ENCODE measurements at places on chromosomes 6 and 20. TPM values are rescaled to one million over a fixed set of nuclear protein-coding genes. Genes with fewer than 3 reads are reported as not detected.
A peak's percentile ranks its signal among the peaks of the same experiment; 100 is the strongest.

- H3K4me1 ChIP-seq: no peaks in the 10 kb centered on the region
- no peak overlapping the region for H3K4me3 ChIP-seq
- DNase-seq: no peak
- H3K36me3 ChIP-seq: no peaks in the 10 kb centered on the region
- H3K27me3 ChIP-seq: no peaks in the 10 kb centered on the region
These were observed 133.9 kb downstream of the MYLK4 start for GRCh38 chr6:2616811-2617210.

DNA sequence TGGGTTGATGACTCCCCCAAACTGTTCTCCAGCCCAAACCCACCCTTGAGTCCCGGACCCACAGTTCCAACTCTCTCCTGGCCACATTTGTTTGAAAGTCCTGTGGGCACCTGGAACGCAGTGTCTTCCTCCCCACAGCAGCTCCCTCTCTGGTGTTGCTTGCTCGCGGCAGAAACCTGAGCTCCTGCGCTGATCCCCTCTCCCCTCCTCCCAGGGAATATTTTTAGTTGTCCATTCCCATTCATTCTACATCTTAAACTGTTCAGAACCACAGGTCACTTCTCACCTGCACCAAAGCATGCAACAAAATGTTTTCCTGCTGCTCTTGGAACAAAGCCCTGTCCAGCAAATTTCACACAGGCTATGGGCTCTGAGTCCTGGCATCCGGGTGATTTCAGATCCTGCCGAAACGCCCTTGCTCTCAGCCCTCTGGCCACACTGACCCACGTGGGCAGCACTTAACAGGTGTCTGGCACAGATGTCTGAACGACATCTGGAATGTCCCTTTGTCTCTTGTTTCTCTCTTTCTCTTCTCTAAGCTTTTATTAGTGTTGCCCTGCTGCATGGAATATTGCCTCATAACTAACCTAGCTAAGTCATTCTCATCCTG lies 27.0 kb upstream of the PMEPA1 start:
- no peak overlapping the region for H3K27ac ChIP-seq
- no peaks in the 10 kb centered on the region for H3K27me3 ChIP-seq
- H3K4me1 ChIP-seq: no peaks in the 10 kb centered on the region
- H3K36me3 ChIP-seq: no peaks in the 10 kb centered on the region
- DNase-seq: no peak

DNA sequence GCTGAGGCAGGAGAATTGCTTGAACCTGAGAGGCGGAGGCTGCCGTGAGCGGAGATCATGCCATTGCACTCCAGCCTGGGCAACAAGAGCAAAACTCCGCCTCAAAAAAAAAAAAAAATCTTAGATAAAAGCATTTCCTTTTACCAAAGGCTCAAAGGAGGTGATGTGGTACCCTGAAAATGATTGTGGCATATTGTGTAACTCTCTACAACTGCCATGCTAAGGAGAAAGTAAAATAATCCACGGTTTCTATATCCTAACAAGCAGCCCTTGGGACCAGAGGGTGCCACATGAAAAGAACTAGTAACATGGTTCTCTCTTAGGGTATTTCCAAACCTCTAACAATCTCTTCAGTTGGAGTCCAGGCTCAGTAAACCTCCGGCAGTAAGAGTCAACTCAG lies 38.8 kb upstream of the SLA2 start:
- DNase-seq: no peak
- H3K27me3 ChIP-seq: no peaks in the 10 kb centered on the region
- H3K36me3 ChIP-seq: peaks cover 3% of the 10 kb centered on the region
- H3K4me3 ChIP-seq: no peak overlapping the region
- no peaks in the 10 kb centered on the region for H3K4me1 ChIP-seq

Gene MMP24OS
- 145 TPM for total RNA-seq

Gene CABLES2
- 4.7 TPM for total RNA-seq

DNA sequence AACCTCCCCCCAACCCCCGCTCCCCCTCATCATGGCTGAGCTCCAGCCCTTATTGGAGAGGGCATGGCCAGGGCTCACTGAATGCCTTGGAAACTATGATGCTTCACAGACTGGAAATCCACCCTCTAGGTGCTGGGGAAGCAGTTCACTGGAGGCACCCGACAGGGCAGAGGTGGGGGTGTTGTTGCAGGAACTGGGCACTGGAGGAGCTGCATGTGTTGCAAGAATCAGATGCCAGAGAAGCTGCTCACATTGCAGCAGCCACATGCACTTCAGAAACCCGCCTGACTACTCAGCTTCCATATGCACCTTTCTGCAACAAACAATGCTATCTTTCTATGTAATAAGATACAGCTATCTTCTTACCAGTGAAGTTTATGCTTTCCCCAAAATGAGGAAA lies 7.9 kb upstream of the TBPL1 start:
- no peaks in the 10 kb centered on the region for H3K36me3 ChIP-seq
- no peak for DNase-seq
- H3K27me3 ChIP-seq: no peaks in the 10 kb centered on the region
- no peak overlapping the region for H3K4me3 ChIP-seq
- H3K4me1 ChIP-seq: no peaks in the 10 kb centered on the region

DNA sequence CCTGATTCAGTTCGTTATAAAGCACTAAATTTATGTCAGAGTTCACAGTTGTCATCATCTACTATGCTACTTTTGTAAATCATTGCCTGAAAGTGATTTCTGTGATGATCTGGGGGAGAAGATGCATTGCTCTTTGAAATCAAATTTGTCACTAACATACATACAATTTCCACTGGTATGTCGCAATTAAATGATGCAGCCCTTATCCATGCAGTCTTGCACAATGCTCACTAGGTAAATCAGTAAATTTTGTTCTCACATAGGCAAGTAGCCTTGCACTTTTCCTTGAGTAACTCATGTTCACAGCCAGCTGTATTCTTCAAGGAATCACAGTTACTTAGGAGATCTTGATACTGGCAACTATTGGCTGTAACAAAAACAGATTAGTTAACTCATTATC lies 20.8 kb downstream of the CRISP2 start:
- H3K4me3 ChIP-seq: no peak overlapping the region
- no peaks in the 10 kb centered on the region for H3K4me1 ChIP-seq
- H3K27ac ChIP-seq: no peak overlapping the region

Gene MUC22
- not detected for total RNA-seq

DNA sequence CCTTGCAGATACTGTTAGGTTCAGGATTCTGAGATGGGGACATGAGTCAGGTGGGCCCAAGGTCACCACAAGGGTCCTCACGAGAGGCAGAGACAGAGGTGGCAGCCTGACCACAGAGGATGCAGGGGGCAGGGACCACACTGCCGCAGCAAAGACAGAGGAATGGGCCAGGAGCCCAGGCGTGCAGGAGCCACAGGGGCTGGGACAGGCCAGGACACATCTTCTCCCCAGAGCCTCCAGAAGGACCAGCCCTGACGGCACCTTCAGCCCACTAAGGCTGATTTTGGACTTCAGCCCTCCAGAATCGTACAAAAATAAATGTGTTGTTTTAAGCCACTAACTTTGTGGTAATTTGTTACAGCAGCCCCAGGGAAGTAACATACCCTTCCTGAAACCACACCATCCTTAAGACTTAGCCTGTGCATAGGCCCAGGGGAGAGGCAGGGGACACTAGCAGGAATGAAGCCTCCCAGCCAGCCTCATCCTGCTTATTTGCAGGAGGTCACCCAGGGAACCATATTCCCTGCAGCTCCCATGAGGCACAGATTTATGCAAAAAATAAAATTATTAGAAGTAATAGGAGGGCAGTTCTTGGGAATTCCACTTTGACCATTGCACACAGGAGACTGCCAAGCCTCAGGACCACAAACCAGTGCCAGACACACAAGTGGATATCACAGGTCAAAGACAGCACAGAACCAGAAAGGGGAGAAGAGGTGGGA lies 119.3 kb upstream of the CST7 start:
- no peaks in the 10 kb centered on the region for H3K36me3 ChIP-seq
- DNase-seq: no peak
- H3K27ac ChIP-seq: no peak overlapping the region
- H3K4me1 ChIP-seq: no peaks in the 10 kb centered on the region

GRCh38 chr6:139778688-139779087 lies 404.2 kb upstream of the CITED2 start:
- H3K36me3 ChIP-seq: no peaks in the 10 kb centered on the region
- no peak overlapping the region for H3K27ac ChIP-seq
- H3K27me3 ChIP-seq: no peaks in the 10 kb centered on the region

GRCh38 chr20:3461911-3462677 lies 8.7 kb upstream of the ATRN start:
- no peak overlapping the region for H3K27ac ChIP-seq
- no peaks in the 10 kb centered on the region for H3K4me1 ChIP-seq
- no peak for DNase-seq
- no peaks in the 10 kb centered on the region for H3K36me3 ChIP-seq
- H3K27me3 ChIP-seq: no peaks in the 10 kb centered on the region
- no peak overlapping the region for H3K4me3 ChIP-seq

Gene SLC17A2
- not detected for total RNA-seq

DNA sequence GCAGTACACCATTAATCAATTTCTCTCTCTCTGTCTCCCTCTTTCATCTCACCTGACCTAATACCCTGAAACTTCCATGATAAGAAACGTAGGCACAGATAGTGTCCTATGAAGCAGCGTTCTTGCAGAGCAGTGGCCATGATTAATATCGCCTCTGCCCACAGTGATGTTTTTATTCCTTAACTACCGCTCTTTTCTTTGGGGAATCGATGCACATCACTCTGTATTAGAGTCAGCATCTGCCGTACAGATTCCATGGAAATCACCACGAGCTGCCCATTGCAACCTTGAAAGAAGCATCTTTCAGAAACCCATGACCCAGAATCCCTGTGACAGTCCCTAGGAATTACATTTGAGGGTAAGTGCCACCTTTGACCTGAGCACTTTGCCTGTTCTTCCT lies 152.0 kb upstream of the ECI2 start:
- no peak overlapping the region for H3K27ac ChIP-seq
- H3K27me3 ChIP-seq: no peaks in the 10 kb centered on the region
- H3K4me1 ChIP-seq: peaks cover 2% of the 10 kb centered on the region
- no peak for DNase-seq
- no peaks in the 10 kb centered on the region for H3K36me3 ChIP-seq

DNA sequence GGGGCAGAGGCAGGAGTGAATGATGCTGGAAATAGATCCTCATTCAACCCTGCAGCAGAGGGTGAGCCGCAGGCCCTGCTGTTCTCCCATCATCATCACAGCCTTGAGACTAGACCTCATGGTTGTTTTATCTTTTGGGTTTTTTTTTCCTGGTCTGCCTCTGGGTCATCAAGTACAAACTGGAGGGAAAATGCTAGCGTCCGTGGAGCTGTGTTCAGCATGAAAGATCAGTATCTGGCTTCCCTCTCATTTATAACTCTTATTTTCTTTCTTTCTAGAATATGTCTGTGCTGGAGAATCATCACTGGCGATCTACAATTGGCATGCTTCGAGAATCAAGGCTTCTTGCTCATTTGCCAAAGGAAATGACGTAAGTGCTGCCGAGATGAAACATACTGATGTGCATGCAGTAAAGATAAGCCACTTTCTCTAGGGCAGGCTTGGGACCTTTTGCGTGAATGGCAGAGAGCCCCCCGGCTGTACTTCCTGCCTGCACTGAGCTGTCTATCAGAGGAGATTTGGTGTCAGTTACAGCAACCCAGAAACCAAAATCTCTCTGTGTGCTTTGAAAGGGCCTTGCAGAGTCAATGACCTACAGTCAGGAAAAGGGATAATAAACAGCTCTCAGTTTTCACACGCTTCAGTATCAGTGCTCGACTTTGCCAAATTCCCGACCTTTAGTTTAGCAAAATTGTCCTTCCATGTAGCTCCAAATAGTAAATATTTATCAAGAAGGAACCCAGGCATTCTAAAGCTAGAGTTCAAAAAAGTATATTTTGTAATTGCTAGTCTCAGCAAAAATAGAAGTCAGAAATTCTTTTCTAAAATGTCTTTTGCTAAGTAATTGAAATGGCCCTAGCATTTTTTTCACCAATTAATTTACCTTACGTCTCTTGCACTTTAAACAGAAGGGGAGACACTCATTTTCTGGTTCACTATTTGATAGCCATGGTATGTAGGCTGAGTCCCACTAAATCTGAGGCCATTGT lies 76.3 kb downstream of the MTFR2 start:
- H3K27me3 ChIP-seq: no peaks in the 10 kb centered on the region
- peak overlapping the region; percentile 54 for H3K27ac ChIP-seq
- H3K36me3 ChIP-seq: no peaks in the 10 kb centered on the region
- no peak for DNase-seq

GRCh38 chr20:11675920-11676629 lies 241.6 kb upstream of the BTBD3 start:
- no peaks in the 10 kb centered on the region for H3K27me3 ChIP-seq
- no peak overlapping the region for H3K4me3 ChIP-seq
- H3K36me3 ChIP-seq: no peaks in the 10 kb centered on the region
- DNase-seq: no peak

Gene OPRM1
- not detected for total RNA-seq

DNA sequence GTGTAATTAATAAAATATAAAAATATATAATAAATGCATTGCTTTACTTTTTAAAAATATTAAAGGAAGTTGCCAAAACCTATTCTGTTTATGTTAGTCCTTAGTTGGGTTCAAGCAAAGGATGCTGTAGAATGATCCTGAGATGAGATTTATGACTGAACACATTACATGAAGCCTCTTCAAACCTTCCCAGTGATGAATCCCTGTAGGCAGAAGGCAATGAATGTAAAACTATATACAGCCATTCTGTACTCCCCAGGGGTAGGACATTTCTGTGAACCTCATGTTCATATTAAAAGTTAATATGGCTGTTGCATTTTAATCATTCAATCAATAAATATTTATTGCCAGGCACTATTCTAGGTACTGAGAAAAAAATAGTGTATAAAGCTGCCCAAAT lies 166.0 kb downstream of the RFPL4B start:
- H3K27ac ChIP-seq: no peak overlapping the region
- DNase-seq: no peak
- no peaks in the 10 kb centered on the region for H3K36me3 ChIP-seq
- H3K4me3 ChIP-seq: no peak overlapping the region
- no peaks in the 10 kb centered on the region for H3K27me3 ChIP-seq

GRCh38 chr6:111800259-111800765 lies 72.9 kb downstream of the FYN start:
- H3K27me3 ChIP-seq: no peaks in the 10 kb centered on the region
- no peaks in the 10 kb centered on the region for H3K36me3 ChIP-seq
- H3K4me1 ChIP-seq: peaks cover 27% of the 10 kb centered on the region
- H3K27ac ChIP-seq: no peak overlapping the region
- no peak for DNase-seq
- H3K4me3 ChIP-seq: no peak overlapping the region

GRCh38 chr6:106109029-106109428 lies 22.9 kb downstream of the PRDM1 start:
- no peak overlapping the region for H3K4me3 ChIP-seq
- no peaks in the 10 kb centered on the region for H3K27me3 ChIP-seq
- peaks cover 9% of the 10 kb centered on the region for H3K4me1 ChIP-seq
- DNase-seq: no peak
- H3K36me3 ChIP-seq: peaks cover 23% of the 10 kb centered on the region
- H3K27ac ChIP-seq: no peak overlapping the region

Gene ULBP2
- not detected for total RNA-seq

GRCh38 chr6:27471365-27472115 lies 1.4 kb downstream of the ZNF184 start:
- peak overlapping the region; percentile 50 for H3K4me3 ChIP-seq
- no peak for DNase-seq
- H3K36me3 ChIP-seq: peaks cover 10% of the 10 kb centered on the region
- H3K27ac ChIP-seq: no peak overlapping the region
- H3K27me3 ChIP-seq: no peaks in the 10 kb centered on the region

All from upper lobe of left lung (tissue), 6 donors.